ENCODE measurements at places on chromosomes 6 and 20.
A peak's percentile ranks its signal among the peaks of the same experiment; 100 is the strongest.

GRCh38 chr6:136508725-136509392 is 41.4 kb downstream of the MAP7 start:
- DNase-seq: no peak

DNA sequence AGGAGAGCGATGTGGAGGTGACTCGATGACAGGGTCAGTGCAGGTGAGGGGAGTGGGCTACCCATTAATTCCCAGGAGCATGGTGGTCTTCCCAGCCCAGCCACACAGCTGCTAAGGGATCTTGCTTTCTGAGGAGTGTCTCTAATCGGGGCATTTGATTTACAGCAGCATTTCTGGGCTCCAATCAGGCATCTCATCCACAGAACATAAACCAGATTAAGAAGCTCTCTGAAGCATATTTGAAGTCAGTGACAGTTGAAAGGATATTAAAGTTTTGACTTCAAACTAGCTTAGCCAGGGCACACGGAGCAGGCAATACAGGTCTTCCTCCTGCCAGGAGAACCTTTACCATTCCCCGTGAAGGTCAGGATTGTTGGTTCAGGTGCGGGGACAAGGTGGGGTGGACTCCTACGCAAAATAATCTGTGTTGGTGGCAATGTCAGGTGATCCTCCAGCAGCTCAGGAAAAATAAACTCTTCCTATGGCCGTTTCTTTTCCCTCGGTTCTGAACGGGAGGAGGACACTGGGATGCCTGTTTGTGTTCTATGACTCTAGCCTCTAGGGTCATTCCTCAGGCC is 39.9 kb upstream of the ZNF831 start:
- no peak for DNase-seq

- peak; percentile 63 for DNase-seq
These were observed 82.4 kb upstream of the TAB2 start for GRCh38 chr6:149235130-149235561.

- DNase-seq: no peak
These were observed 388.2 kb downstream of the SYNE1 start for GRCh38 chr6:152248980-152249379.

- DNase-seq: peak; percentile 16
These were observed 23.8 kb downstream of the PRSS35 start for GRCh38 chr6:83536034-83536646.

DNA sequence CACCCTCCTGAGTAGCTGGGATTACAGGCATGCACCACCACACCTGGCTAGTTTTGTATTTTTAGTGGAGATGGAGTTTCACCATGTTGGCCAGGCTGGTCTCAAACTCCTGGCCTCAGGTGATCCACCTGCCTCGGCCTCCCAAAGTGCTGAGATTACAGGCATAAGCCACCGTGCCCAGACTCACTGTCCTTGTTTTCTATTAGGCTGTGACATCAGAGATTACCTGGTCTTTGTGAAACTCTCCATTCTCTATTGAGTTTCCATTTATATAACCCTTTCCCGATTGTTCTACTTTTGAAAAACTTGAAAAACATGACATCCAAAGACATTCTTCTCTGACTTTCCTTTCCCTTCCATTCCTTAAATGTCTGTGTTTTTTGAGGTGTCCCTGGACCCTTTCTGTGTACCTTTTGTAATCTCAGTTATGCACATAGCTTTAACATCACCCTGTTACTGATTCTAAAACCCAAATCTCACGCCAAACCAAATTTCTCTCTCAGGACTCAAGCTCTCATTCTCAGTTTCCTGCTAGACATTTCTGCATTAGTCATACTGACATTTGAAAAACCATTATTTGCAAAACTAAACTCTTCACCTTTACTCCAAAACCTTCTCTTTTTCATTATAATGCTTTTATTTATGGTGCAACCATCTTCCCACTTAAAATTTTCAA is 137.0 kb downstream of the KHDC1L start:
- DNase-seq: no peak

DNA sequence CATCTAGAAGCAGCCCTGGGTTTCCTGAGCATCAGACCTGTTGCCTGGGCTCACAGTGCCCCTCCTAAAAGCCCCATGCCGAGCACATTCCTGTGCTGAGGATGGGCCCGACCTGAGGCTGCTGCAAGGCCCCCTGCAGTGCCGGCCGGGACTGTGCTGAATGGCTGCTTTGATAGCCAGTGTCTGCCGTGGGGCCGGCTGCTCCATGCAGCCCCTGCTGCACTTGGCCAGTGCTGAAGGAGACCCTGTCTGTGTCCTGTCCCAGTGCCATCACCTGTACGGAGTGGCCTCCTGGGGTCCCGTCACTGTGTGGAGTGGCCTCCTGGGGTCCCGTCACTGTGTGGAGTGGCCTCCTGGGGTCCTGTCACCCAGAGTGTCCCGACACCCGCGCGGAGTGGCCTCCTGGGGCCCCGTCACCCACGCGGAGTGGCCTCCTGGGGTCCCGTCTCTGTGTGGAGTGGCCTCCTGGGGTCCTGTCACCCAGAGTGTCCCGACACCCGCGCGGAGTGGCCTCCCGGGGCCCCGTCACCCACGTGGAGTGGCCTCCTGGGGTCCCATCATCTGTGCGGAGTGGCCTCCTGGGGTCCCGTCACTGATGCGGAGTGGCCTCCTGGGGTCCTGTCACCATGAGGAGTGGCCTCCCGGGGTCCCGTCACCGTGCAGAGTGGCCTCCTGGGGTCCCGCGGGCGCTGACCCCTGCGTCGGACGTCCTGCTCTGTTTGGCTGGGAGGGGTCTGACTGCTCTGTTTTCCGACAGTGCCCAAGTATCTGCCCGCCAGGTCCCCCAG is 7.0 kb downstream of the COL9A3 start:
- no peak for DNase-seq

GRCh38 chr6:153994004-153994403 is 45.0 kb upstream of the OPRM1 start:
- DNase-seq: no peak

DNA sequence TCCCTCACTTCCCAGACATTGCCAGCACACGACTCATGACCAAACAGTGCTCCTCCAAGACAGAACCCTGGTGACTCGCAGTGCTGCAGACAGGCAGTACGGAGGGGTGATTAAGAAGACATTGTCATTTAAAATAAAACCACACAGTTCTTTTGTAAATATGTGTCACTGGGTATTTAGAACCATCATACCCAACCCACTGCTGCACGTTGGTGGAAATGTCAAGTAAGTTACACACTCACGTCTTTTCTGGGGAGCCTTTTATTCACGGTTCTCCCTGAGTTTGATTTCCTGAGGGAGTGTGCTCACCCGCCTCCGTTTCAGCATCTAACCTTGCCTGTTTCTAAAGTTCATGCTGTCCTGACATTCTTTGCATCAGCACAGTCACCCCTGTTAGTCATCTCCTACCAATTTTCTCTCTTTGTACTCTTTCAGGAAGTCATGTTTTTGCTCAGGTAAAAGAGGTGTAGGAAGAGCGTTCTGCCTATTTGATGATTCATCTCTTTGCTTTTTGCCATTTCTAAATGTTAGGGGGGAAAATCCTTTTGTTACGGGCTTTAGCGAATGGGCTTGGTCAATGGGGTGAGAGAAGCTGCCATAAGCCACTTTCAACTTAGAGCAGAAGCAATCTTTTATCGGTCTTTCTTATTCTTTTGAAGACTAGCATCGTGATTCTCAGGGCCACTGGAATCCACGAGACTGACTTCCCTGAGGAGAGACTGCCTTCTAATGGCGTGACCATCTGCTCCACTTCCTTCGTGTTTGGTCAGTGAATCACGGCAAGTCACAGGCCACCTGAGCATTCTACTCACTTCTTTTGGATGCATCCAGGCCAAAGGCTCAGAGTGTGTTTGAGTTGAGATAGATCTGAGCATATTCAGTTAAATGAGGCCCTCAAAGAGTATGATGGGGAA is 512.8 kb upstream of the JARID2 start:
- no peak for DNase-seq

GRCh38 chr20:3193806-3194616 is 10.5 kb downstream of the DDRGK1 start:
- no peak for DNase-seq

DNA sequence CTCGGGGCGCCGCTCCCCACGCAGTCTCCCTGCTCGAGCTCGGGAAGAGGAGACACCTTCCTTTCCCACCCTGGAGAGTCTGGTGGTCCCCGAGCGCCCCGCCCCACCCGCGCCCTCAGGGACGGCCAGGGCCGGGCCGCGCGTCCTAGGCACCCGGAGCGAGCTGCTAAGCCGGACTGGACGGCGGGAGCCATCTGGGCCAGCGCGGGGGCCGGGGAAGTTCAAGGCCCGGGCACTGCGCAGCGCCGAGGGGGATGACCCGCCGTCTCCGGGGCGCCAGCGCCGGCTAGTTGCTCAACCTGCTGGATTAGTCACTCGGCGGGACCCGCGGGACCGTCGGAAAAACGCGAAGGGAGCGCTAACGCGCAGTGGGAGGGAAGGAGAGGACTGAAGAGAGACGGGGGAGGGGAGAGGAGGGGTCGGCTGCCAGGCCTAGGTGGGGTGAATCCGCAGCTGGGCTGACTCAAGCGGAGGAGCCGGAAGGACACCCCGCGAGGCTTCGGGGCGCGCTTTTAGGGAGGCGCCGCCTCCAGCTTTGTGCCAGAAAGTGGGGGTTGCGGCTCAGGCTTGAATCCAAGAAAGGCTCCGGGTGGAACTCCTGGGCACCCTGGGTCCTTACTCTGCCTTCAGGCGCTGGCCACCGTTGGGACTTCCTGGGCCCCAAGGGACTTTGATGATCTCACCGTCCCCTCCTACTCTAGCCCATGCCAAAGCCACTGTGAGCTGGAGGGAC is 75.7 kb upstream of the FOXP4 start:
- no peak for DNase-seq

- no peak for DNase-seq
These were observed 16.4 kb downstream of the PIGT start for GRCh38 chr20:45432294-45432693.

DNA sequence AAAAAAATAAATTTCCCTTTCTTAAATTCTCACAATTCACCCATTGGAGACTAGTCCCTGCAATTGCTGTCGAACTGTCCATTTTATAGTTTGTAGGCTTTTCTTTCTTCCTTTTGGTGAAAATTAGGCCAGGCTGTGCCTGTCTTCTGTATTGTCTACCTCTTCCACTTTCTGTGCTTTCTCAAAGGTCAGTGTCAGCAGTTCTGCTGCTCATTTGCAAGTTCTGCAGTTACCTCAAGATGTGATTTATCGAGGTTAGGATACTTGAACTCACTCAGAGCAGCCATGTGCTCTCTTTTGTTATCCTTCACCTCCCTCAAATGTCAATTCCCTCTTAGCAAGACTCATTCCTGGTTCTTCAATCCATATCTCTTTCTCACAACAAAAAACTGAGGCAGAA is 179.1 kb downstream of the SLC35F1 start:
- DNase-seq: no peak

GRCh38 chr6:134921721-134922261 is 28.1 kb downstream of the ALDH8A1 start:
- no peak for DNase-seq

DNA sequence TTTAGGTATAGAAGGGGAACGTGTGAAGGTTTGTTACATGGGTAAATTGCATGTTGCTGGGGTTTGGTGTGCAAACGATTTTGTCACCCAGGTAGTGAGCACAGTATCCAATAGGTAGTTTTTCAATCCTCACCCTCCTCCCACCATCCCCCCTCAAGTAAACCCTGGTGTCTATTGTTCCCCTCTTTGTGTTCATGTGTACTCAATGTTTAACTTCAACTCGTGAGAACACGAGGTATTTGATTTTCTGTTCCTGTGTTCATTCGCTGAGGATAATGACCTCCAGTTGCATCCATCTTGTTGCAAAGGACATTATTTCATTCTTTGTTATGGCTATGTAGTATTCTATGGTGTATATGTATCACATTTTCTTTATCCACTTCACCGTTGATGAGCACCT is 11.6 kb upstream of the VNN1 start:
- DNase-seq: no peak

GRCh38 chr6:39848171-39848570 is 56.0 kb downstream of the DAAM2 start:
- DNase-seq: no peak

- no peak for DNase-seq
These were observed 119.4 kb upstream of the AGPAT4 start for GRCh38 chr6:161393292-161393691.

DNA sequence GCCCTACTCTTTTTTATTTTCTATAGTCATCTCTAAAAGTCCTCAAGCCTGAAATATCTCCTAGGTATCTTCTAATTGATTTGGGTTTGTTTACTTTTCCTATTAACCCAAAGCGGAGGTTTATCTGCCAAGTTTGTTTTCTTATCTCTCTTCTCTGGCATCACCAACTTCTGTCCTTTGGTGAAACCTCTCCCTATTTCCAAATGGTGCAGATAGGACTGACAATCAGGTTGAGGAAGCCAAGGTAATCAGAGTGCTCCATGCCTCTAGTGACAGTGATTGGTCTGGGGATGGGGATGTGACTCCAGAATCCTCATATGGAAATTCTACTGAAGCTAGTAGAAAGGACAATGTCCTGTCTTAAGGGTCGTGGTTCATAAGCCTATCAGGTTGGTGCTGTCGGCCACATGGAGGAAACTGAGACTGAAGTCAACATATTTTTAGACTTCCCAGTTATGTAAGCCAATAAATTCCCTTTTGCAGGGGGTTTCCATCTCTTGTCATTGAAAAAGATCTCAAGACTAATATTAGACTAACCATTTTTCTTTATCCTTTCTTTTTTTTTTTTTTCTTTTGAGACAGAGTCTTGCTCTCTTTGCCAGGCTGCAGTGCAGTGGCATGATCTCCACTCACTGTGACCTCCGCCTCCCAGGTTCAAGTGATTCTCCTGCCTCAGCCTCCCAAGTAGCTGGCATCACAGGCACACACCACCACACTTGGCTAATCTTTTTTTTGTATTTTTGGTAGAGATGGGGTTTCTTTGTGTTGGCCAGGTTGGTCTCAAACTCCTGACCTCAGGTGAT is 28.0 kb downstream of the KIF6 start:
- no peak for DNase-seq

GRCh38 chr6:82006027-82006738 is 241.4 kb downstream of the IBTK start:
- DNase-seq: peak; percentile 20

DNA sequence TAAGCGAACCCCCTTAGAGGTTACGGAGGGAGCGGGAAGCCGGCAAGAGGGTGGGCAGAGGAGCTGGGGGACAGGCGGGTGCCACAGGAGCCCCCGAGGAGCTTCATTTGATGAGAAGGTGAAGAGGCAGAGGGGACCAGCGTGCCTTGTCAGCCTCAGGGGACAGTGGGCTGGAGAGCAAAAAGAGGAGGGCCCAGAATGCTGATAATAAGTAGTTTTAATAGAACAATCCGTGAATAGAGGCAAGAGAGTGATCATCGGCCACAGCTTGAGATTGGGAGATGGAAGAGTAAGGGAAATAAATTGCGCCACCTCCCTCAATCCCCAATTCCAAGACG is 1.3 kb downstream of the COL19A1 start:
- no peak for DNase-seq

Data from NCI-H1105 treated with DMSO at 0.1 percent for 48 hours (cell line).